Stimulated activated CD4-positive, alpha-beta T cell treated with anti-CD3 and anti-CD28 coated beads, Interleukin-1b, Interleukin-23, amount 100 ng/mL, for 4 hours (primary cell): ENCODE measurements at places on chromosomes 5 and 9.

DNA sequence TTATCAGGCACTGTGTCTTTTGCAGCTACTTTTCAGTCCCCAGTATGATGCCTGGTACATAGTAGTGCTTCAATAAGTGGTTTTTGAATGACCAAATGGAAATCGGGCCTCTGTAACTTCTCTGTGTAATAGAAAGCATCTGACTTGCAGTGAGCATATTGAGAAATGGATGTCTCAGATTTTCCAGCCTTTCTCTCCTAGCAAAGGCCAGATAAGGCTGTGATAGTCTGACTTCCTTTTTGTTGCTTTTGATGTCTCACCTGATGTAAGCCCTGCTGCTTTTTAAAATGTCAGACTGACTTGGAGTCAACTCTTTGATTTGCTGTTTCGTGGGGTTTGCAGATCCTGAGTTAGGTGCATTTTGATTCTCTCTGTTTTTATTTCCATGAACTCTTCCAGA is 590.0 kb upstream of the ZNF608 start:
- DNase-seq = no peak

DNA sequence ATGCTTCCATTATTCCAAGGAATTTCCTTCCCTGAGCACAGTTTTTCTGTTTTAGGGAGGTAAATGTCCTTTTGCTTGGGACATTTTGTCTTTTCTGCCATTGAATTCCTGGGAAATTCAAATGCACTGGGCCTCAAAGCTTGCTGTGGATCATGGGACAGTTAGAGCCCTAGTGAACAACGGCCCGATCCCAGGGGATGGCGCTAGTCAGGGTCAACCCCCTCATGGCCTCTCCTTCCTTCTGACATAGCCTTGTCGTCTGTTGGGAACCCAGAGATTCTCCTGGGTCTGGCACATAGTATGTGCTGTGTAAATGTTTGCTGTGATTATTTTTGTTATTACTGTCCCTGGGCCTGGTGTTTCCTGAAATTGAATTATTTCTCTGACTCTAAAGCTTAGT is 30.7 kb upstream of the COL15A1 start:
- DNase-seq = no peak

GRCh38 chr9:36127652-36128244 is 8.8 kb upstream of the GLIPR2 start:
- no peak for DNase-seq

DNA sequence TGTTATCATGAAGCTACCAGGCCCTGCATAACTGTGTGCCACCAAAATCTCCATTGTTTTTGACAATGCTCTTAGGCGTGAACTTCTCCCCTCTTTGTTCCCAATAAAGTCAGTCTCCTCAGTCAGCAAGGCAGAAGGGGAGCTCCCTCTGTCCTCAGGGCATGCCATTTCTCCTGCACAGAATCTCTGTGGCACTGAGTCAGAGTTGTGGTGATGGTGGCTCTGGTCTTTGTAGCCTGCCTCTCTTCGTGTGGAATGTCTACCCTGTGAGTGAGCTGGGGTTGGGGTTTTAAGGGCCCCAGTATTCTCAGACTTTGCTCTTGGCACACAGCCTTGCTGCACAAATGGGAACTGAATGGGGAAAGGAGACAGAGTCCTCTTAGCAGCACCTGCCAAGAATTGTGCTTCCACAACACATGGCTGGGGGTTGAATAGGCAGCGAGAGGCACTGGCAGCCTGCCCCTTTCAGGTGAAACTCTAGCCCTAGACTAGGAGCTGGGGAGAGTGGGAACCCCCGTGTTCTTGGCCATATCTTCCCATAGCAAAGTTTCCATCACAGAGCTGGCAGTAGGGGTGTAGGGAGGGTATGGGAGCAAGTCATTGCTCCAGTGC is 146.6 kb downstream of the SH3GL2 start:
- no peak for DNase-seq

- DNase-seq = no peak
Measured at GRCh38 chr5:405421-405820, 37.6 kb upstream of the EXOC3 start.
